Activated naive CD8-positive, alpha-beta T cell treated with anti-CD3 and anti-CD28 coated beads for 36 hours (primary cell): ENCODE measurements at places on chromosomes 2 and 18.

DNA sequence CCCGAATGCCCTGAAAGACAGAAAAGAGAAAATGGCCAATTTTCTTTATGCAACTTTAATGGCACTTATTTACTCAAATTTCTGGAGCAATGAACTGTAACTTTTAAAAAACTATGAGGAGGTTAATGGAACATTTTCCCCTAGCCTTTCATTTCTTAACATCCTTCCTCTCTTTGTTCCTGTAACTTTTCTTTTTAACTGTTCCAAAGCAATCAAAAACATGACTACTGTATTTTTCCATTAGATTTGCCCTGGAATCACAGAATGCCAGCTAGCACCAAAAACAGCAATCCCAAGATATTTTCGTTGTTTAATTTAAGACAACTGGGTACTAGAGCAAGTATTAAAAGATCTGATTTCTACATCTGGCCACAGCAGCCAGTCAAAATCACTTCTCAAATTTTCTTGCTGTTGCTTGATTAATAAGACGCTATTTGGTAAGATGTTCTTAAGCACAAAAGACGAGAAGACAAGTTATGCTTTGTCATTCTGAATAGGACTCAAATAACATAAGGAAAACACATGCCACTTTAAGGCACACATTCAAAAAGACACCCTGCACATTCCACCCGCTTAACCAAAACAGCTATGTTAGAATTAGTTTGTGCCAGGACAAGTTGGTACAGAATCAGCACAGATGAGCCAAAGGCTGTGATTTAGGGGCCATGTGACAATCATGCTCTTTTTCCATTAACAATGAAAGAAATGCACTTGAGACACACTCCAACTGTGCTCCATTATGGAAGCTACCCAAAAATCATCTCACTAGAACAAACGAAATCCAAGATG lies 3.6 kb downstream of the STARD7 start:
- H3K4me3 ChIP-seq = peak overlapping the region; percentile 55
- peaks cover 63% of the 10 kb centered on the region for H3K4me1 ChIP-seq
- no peaks in the 10 kb centered on the region for H3K27me3 ChIP-seq
- H3K27ac ChIP-seq = peak overlapping the region; percentile 2

DNA sequence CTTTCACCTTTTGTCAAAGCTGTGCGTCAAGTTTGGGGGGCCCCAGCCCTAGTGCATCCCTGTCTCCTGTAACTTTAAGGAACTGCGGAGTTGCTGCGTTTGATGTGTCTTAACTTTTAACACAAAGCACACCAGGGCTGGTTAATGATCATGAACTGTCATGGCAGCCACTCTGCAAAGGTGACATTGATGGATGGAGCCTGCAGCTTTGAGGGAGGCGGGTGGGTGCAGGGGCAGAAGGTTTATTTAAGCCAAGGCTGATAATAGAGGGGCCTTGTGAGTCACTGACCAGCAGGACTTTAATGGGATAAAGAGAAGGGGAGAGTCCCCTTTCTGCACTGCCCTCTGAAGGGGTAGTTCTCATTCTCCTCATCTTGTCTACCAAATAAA lies 190.2 kb upstream of the GATA6 start:
- no peak overlapping the region for H3K27ac ChIP-seq
- H3K27me3 ChIP-seq = no peaks in the 10 kb centered on the region
- no peak for DNase-seq
- H3K4me3 ChIP-seq = no peak overlapping the region
- H3K4me1 ChIP-seq = no peaks in the 10 kb centered on the region

- H3K4me1 ChIP-seq = no peaks in the 10 kb centered on the region
- H3K36me3 ChIP-seq = no peaks in the 10 kb centered on the region
- H3K27ac ChIP-seq = no peak overlapping the region
- no peak overlapping the region for H3K4me3 ChIP-seq
- H3K27me3 ChIP-seq = no peaks in the 10 kb centered on the region
- no peak for DNase-seq
Observed at GRCh38 chr2:146764301-146764700, 1080.5 kb upstream of the ACVR2A start.

GRCh38 chr2:216554755-216555154 lies 56.1 kb downstream of the RPL37A start:
- no peaks in the 10 kb centered on the region for H3K27me3 ChIP-seq
- DNase-seq = no peak
- no peak overlapping the region for H3K27ac ChIP-seq
- no peak overlapping the region for H3K4me3 ChIP-seq
- H3K4me1 ChIP-seq = peaks cover 3% of the 10 kb centered on the region

DNA sequence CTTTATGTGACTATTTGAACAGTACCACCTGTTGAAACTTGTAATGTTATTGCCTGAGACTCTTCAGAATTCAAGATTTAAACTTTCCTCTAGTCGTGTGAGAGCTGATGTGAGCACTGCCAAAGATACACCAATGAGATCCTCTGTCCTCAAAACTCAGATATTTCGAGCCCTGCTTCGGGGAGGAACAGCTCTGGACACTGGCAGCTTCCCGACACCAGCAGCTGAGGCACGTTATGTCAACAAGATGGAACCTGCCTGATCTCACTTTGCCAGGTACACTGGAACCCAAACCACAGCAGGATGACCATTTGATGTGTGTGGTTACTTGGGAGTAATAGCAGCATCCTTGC lies 319.9 kb upstream of the RBMS1 start:
- H3K36me3 ChIP-seq = no peaks in the 10 kb centered on the region
- no peak for DNase-seq
- H3K4me1 ChIP-seq = no peaks in the 10 kb centered on the region

GRCh38 chr2:56357655-56358295 lies 174.0 kb downstream of the CCDC85A start:
- no peaks in the 10 kb centered on the region for H3K36me3 ChIP-seq
- no peaks in the 10 kb centered on the region for H3K27me3 ChIP-seq
- H3K4me1 ChIP-seq = no peaks in the 10 kb centered on the region
- no peak overlapping the region for H3K27ac ChIP-seq
